Mucosa of gallbladder (tissue), 1 donor: ENCODE measurements at places on chromosomes 7 and 10. TPM values are rescaled to one million over a fixed set of nuclear protein-coding genes. Genes with fewer than 3 reads are reported as not detected.
A peak's percentile ranks its signal among the peaks of the same experiment; 100 is the strongest.

PDK4 gene
- 64.2 TPM for total RNA-seq

GHITM gene
- total RNA-seq = 129 TPM

MYO1G gene
- 6.0 TPM for total RNA-seq

TNKS2 gene
- total RNA-seq = 35.1 TPM

SH3PXD2A gene
- total RNA-seq = 62.3 TPM

SPDYE9 gene
- total RNA-seq = not detected

FRMPD2 gene
- total RNA-seq = 0.23 TPM

FAM25G gene
- not detected for total RNA-seq

TMEM225B gene
- 0.35 TPM for total RNA-seq

C10orf90 gene
- 0.20 TPM for total RNA-seq

GRCh38 chr7:25772802-25773201 is 379.2 kb upstream of the NFE2L3 start:
- no peak for DNase-seq

GRCh38 chr7:80182630-80183276 is 48.1 kb downstream of the GNAI1 start:
- DNase-seq = no peak

DNA sequence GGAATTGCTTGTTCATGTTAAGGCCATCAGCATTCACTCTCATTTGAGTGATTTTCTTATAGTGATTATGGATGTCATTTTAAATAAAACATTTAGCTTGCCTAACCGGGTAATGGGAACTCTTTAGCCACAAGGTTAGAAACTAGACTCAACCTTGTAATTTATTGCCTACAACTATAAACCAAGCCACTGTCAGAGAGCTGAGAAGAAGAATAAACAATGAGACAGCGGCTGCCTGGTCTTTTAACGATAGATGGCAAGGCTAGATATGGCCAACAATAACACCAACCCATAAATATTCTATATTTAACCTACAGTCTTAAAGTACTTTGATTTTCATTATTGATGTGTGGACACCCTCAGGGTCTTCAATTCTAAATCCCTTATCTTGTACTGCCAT is 27.8 kb upstream of the INHBA start:
- no peak for DNase-seq

DNA sequence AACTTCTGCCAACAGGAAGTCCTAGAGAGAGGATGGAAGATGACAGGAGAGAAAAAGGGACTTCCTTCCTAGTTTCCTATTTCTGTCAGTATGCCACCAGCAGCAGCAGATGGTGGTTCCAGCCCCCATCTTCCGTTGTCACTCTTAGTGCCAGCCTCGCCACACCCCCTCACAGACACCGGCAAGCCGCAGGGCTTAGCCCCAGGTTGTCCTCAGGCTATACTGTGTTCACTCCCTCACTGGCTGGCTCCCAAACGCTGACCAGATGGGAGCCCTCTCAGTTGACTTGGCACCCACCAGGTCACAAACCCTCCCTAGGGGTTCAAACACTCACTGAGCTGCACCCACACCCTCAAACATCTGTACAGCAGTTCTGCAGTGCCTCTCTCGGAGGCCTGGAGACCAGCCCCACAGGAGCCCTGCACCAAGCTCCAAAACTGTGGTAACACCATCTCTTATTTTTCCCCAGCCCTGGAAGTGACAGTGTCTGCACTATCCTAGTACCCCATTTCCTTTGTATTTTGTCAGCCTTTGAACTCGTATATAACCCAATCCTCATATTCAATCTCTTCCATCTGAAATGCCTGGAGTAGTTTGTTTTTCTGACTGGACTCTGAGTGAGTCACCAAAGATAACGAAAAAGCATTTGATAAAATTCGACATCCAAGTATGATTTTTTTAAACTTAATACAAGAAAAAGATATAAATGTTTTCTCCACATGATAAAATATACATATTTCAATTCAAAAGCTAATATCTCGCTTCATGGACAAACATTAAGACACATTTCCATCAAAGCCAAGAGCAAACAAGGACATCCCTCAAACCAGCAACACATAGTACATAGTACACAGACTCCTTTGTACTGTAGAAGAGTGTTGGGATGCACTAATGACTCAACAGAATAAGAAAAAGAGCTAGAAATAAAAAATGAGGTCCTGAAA is 34.5 kb downstream of the SMURF1 start:
- DNase-seq = no peak

DNA sequence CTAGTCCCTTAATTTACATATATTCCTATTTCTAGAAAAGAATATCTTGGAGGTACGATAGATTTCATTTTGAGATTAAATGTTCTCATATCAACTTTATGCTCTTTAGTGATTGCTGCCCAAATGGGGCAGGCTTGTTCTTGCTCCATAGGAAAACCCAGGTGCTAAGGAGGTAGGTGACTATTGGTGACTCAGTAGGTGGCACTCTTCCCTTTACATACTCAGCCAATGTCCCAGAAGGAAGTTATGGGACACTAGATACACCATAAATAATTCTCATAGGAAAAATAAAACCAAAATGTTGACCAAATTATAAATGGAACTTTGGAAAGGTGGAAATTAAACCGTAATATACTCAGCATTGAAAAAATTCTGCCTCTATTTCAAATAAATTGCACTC is 4.0 kb downstream of the SKAP2 start:
- no peak for DNase-seq

DNA sequence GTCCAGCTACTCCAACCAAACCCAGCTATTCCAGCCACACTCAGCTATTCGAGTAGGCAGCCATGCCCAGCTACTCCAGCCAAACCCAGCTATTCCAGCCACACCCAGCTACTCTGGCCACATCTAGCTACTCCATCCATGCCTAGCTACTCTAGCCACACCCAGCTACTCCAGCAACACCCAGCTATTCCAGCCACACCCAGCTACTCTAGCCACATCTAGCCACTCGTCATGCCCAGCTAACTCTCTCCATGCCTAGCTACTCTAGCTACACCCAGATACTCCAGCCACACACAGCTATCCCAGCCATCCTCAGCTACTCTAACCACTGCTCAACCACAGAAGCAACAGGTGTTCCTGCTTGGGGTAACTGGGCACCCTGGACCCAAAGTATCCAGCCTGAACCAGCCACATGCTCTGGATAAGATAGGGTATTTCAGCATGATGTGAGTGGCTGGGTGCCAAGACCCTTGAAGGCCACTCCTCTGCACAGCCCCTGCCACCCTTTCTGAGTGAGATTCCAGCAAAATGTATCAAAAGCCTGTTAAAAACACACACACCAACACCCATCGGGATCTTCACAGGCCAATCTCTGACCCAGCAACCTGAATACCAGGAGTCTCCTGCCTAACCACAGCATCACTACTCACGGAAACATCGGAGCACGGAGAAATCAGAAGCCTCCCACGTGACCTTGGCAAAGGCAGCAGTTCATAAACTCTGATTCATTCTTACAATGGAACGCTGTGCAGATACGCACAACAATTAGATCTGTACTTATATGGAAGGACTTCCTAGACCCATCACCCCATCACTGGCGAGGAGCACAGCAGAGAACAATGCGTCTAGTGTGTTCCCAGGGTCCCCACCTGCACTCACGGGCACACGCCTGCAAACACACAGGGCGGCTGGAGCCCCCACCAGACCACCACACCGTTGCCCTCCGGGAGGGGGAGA is 51.8 kb upstream of the DNAAF5 start:
- peak; percentile 66 for DNase-seq

DNA sequence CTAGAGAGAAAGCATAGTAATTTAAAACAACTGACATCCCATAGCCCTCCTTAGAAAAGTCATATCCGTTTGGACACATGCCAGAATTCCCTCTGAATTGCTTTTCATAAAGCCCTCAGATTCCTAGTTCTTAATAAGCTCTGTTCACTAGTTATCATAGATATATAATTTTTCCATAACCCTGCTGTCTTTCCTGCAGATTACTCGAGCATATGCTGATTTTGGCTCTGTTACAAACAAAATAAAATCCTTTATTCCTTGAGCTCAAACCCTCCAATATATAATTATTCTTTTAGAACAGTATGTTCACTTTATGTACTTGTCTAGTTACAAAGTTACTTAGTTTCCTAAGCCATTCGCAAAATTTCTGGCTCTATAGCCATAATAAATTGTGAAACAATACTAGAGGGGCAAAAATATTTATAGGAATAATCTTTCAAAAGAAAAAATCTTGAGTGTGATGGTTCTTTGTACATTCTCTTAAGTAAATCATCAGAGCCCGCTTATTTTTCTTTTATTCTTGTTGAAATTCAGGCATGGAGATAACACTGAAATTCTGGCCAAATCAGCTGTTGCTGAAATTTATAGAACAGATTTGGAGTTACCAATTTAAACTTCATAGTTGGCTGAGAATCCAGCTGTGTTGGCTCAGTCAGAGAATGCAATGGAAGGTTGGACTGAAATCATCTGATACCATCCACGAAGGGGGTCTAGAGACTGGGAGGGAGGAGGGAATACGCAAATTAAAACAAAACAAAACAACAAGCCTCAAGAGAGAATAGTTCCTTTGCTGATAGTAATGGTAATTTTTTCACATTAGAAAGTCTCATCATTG is 146.1 kb upstream of the TMEM196 start:
- no peak for DNase-seq

- DNase-seq = no peak
Measured at GRCh38 chr7:157521061-157521731, 184.4 kb downstream of the DNAJB6 start.

DNA sequence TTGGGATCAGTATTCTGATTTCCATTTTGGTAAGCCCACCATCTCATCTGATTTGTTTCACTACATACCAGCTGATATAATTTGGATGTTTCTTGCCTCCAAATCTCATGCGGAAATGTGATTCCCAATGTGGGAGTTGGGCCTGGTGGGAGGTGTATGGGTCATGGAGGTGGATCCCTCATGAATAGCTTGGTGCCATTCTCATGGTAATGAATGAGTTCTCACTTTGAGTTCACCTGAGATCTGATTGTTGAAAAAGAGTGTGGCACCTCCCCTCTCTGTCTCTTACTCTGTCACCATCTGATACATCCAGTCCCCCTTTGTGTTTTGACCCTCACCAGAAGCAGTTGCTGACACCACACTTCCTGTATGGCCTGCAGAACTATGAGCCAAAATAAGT is 347.3 kb downstream of the ARL4A start:
- DNase-seq = no peak

DNA sequence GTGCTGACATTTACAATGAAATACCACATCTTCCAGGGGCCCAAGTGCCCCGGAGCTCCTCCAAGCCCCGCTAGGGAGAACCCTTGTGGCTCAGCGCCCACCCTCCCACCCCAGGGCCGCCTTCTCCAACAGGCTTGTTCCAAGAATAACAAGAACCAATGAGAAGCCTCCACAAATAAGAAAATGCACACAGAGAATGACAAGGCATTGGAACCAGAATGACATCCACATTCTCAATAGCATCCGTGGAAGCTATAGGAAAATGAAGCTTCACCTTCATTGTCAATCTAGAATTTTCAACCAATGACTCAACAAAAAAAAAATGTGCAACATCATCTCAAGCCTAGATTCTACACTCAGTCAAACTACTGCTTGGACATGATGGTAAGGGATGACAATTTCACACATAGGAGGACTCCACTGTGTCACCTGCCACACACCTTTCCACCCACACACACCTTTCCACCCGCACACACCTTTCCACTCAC is 50.4 kb upstream of the PPP2R2D start:
- DNase-seq = no peak

- no peak for DNase-seq
Measured at GRCh38 chr7:30309302-30309701, 24.9 kb downstream of the ZNRF2 start.

DNA sequence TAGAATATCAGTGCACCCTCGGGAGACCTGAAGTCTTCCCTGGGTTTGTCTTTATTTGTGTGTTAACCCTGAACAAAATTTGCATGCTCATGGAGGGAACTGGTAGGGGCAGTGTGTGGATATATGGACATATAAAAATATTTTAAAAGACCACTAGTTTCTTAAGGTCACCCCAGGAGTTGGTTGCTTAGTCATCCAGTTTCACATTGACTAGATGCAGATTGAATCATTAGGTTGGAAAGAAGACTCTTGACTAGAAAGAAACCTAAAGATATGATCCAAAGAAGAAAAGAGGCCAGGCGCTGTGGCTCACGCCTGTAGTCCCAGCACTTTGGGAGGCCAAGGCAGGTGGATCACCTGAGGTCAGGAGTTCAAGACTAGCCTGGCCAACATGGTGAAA is 137.1 kb downstream of the KAT6B start:
- DNase-seq = no peak

- no peak for DNase-seq
Measured at GRCh38 chr10:88082391-88082790, 219.0 kb downstream of the PTEN start.

DNA sequence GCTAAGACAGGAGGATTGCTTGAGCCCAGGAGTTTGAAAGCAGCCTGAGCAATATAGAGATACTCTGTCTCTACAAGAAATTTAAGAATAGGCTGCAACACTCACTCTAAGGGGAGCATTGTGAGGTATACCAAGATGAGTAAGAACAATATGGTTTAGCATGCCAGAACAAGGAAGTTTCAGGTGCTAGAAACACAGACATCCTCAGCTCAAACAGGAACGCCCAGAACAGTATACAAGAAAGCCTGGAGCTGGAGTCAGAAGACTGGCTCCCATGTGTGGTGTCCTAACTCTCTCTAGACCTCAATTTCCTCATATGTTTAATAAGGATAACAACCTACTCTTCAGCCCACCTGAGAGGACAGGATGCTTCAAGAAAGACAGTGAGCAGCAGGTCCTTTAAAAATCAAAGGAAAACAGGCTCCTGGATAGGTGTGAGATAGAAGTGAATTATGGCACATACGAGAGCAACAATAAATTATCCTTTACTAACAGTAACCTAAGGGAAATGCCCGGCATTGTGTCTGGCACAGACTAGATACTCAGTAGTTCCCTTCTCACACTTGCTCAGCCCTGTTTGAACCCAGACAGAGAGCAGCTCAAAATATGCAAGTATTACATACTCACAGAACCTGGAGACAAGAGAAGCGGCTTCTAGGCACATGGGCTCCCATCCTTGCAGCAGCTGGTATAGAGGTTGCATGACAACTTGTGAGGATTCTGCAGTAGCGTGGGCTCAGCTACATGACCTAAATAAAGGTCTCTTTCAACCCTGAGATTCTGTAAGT is 45.4 kb downstream of the KAT6B start:
- no peak for DNase-seq

DNA sequence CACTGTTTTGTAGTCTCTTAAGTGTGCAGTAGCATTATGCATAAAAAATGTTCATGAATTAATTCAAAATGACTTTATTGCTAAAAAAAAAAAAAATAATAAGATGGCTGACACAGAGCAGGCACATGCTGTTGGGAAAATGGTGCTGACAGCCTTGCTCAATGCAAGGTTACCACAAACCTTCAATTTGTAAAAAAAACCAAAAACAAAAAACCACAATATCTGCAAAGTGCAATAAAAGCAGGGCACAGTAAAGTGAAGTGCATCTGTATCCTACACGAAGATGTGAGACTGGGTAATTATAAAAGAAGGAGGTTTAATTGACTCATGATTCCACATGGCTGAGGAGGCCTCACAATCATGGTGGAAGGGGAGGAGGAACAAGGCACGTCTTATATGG is 185.8 kb downstream of the USP6NL start:
- DNase-seq = no peak

- no peak for DNase-seq
Measured at GRCh38 chr7:129497156-129497555, 5.2 kb upstream of the SMKR1 start.

- DNase-seq = no peak
Measured at GRCh38 chr10:47176206-47176902, 123.6 kb upstream of the GDF10 start.

GRCh38 chr10:124213899-124214510 is 120.6 kb upstream of the CHST15 start:
- DNase-seq = no peak
